ENCODE measurements at places on chromosomes 11 and 22. TPM values are rescaled to one million over a fixed set of nuclear protein-coding genes. Genes with fewer than 3 reads are reported as not detected.

GRCh38 chr11:116644941-116645305, 127.9 kb downstream of the BUD13 start:
- H3K36me3 ChIP-seq, result no peaks in the 10 kb centered on the region
- no peaks in the 10 kb centered on the region for H3K4me1 ChIP-seq
- DNase-seq, result peak; percentile 72
- no peaks in the 10 kb centered on the region for H3K27me3 ChIP-seq
- H3K4me3 ChIP-seq, result no peak overlapping the region

DNA sequence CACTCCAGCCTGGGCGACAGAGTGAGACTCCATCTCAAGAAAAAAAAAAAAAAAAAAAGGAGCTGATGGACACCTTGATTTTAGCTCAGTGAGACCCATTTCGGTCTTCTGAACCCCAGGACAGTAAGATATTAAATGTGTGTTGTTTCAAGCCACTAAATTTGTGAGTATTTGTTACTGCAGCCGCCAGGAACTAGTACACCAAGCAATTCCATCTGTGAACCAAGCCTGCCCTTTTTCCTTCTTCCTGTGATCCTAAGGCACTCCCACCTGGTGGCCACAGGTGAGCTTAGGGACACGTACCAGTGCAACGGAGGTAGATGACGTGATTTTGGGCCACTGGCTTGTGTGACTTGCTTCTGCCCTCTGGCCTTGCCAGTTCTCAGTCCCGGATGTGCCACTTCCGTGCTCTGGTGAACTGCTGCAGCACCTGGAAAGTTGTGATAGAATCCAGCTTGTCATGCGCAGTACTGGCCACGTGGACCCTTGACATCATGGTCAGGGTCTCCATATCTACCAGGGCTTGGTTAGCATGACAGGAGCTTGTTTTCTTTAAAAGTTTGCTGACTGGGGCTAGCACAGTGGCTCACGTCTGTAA, 19.6 kb upstream of the ATXN10 start:
- DNase-seq, result no peak
- no peaks in the 10 kb centered on the region for H3K36me3 ChIP-seq
- no peaks in the 10 kb centered on the region for H3K27me3 ChIP-seq
- H3K27ac ChIP-seq, result no peak overlapping the region
- no peak overlapping the region for H3K4me3 ChIP-seq

DNA sequence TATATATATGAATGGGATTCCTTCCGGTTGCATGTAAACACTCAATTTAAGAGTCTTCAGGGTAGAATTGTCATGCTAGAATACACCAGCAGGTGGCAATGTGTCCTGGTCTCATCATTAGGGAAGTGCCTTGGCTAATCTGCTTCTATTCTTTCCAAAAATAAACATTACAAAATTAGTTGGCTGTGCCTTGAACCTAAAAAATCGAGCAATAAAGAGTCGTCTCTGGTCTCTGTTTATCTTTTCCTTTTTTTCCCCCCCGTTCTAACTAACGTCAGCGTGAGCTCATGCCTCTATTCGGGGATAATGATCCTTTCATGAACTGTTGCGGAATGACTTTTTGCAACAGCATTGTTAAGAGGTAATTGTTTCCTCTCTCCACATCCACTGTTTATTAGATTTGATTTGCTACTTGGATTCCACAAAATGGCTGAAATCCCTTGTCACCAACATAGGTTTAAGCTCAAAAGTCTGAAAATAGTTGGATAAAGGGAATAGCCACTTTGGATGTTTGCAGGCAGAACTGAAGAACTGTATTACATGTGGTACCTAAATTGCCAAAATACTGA, 1.2 kb upstream of the ARHGEF12 start:
- no peaks in the 10 kb centered on the region for H3K27me3 ChIP-seq
- no peak overlapping the region for H3K27ac ChIP-seq
- H3K4me1 ChIP-seq, result 0 out of 2 replicates have a peak, but pooled peaks cover 3% of the 10 kb centered on the region
- DNase-seq, result peak; percentile 36

DNA sequence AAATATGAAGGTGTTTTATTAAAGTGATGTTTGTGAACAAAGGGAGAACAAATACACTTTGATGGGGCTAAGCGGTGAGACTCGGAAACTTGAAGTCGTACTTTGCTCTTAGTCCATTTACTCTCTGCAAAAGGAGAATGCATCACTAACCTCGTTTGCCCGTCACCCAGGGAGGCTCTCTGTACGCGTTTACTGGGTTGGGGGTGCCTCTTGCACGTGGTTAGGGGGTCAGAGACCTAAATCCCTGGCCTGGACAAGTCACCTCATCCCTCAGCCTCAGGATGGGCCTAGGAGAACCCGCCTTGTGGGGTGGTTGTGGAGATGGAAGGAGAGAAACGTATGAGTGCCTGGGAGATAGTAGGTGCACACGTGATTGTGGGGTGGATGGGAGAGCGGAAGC, 803 bp upstream of the IFT27 start:
- H3K4me1 ChIP-seq, result peaks cover under 1% of the 10 kb centered on the region
- DNase-seq, result no peak

DNA sequence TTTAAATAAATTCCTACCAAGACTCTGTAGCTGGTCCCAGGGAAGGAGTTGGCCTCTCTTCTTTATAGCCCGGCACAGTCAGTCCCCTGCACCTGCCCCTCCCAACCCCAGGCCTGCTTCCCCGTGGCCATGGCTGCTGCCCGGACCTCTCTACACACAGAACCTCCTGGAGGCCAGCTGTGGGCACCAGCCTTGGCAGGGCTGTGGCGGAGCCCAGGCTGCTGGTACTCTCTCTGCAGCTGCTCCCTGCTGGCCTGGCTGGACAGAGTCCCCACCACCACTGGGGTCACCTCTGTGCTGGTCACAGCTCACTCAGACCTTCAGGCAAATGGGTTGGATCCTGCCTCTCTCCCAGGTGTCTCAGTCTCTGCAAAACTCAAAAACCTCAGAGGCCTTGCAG, 69.3 kb downstream of the LRP5 start:
- DNase-seq, result no peak
- peaks cover 5% of the 10 kb centered on the region for H3K36me3 ChIP-seq
- no peaks in the 10 kb centered on the region for H3K4me1 ChIP-seq
- H3K27me3 ChIP-seq, result no peaks in the 10 kb centered on the region

DNA sequence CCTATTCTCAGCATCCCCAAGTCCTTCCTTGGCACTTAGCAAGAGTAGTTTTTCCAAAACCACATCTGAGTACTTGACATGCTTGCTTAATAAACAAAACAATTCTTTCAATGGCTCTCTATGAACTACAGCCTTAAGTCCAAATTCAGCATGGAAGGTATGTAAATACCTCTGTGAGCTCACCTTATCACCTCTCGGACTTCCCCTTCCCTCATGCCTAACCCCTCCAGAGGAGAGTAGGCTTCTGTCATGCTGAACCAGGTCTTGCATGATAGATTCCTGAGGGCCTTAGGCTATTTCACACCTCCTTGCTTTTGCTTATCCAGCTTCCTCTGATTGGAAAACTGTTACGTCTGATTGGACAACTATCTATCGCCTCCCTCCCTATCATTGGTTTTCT, 312.9 kb upstream of the CCDC90B start:
- H3K36me3 ChIP-seq, result no peaks in the 10 kb centered on the region
- H3K4me3 ChIP-seq, result no peak overlapping the region
- H3K4me1 ChIP-seq, result no peaks in the 10 kb centered on the region
- no peak overlapping the region for H3K27ac ChIP-seq
- no peak for DNase-seq

- H3K4me3 ChIP-seq, result no peak overlapping the region
- H3K36me3 ChIP-seq, result no peaks in the 10 kb centered on the region
- no peaks in the 10 kb centered on the region for H3K27me3 ChIP-seq
- H3K4me1 ChIP-seq, result no peaks in the 10 kb centered on the region
These were observed 2.0 kb downstream of the USH1C start for GRCh38 chr11:17542249-17542648.

The PGA5 gene
- total RNA-seq, result 0.33 TPM

The LRRC4C gene
- 0.22 TPM for total RNA-seq

The OR8K3 gene
- not detected for total RNA-seq
